ENCODE measurements at places on chromosomes 5 and 9. TPM values are rescaled to one million over a fixed set of nuclear protein-coding genes. Genes with fewer than 3 reads are reported as not detected.

The NUTM2F gene
- polyA plus RNA-seq, result not detected

- DNase-seq, result no peak
Observed at GRCh38 chr9:32677931-32678330, 42.5 kb upstream of the TAF1L start.

GRCh38 chr9:86642721-86643120, 288.5 kb upstream of the TUT7 start:
- DNase-seq, result no peak

The DOCK8 gene
- 12.4 TPM for polyA plus RNA-seq

The NME5 gene
- 16.8 TPM for polyA plus RNA-seq

DNA sequence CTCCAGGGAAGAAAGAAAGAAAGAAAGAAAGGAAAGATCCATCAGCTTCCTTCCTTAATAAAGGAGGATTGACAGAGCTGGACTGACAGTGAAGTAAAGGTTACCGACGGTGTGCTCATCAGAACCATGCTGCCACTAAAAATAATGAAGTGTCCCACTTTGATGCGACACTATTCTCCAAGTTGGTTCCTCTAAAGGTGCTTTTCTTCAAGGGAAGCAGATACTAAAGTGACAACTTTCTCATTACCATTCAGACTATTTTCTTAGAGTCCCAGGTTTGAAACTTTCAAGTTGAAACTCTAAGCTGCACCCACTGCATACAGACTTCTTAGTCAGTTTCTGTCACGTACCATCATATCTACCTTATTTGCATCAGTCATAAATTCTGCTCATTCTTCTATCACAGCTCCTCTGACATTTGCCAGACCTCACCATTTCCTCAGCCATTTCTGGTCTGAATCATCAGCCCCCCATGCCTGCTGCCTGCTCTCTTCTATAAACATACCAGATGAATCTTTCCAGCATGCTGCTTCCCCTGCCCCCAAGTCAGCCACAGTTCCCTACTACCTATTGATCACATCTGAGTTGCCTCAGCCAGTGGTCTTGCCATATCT, 177.6 kb downstream of the DEPDC1B start:
- no peak for DNase-seq

DNA sequence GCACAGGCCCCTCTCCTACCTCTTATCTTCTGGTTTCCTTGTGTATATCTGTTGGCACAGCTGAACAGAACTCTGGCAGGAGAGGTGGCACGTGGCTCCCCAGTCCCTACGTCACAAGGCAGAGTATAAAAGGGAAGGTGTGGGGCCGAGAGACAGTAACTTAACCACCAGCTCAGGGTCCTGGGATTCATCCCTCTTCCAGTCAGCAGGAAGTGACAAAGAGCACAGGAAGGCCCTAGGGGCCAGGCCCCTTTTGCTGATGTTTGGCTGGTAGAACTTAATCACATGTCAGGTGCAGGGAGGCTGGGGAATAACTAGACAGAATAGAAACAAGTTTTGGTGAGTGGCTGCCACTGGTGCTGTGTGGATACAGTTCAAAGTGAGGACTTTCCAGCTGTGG, 4.5 kb upstream of the ICE1 start:
- DNase-seq, result no peak

The SQSTM1 gene
- 121 TPM for polyA plus RNA-seq

The PHF24 gene
- 0.13 TPM for polyA plus RNA-seq

DNA sequence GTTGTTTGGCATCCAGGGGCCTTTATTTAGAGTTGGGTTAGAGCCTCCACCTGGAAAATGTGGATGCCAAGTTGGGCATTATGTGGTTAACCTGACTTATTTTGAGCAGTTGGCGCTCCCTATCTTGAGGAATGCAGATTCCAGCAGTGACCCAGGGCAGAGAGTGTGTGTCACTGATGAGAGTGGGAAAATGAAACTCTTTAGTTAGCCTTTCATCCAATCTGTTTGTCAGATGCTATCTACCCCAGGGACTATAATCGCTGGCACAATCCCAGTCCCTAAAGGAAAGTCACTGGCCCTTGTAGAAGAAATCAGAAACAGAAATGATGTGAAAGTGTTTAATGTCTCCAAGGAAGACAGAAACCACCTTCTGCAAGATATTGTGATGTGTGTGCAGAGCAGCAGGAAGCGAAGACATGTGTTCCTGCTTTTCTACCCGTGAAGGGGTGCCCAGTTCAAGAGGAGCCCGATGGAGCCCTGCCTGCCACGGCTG, 10.2 kb upstream of the STING1 start:
- no peak for DNase-seq

GRCh38 chr5:135589152-135589551, 10.4 kb upstream of the CXCL14 start:
- no peak for DNase-seq

DNA sequence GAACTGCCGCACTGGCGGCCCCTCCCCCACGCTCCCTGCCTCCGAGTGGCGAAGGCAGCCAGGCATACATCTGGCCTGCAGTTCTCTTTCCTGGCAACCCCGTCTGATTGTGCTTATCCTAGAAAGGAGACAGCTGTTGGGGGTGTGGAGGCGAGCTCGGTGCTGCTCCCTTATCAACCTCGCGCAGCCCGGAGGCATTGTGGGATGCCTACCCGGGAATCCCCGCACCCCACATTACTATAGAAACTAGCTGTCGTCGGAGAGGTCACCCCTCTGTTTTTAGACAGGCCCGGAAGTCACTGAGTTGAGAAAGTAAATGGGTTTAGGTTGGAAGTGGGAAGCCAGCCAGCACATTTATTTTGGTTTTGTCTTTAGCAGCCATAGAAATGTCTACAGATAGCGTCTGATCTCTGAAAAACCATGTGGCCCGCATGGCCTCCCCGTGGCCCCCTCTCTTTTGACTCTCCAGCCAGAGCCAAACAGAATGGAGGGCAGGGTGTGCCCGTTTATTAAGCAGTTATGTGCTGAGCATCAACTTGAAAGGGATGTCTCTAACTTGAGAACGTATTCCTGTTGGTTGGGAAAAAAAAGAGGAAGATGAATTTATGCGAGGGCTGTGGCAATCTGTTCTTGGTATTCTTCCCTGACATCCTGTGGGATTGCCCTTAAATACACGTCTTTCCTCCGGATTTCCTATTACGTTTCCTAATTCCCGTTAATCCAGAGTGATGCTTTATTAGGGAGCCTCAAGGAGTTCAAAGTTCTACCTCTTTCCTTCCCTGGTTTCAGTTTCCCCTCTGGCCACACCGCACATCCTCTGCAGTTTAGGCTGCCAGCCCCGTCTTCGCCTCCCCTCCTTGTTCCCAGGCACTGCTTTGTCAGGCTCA, 3.9 kb downstream of the STC2 start:
- DNase-seq, result peak; percentile 69

GRCh38 chr5:141434006-141434405, 3.7 kb downstream of the PCDHGA12 start:
- no peak for DNase-seq

The HBEGF gene
- 7.5 TPM for polyA plus RNA-seq

DNA sequence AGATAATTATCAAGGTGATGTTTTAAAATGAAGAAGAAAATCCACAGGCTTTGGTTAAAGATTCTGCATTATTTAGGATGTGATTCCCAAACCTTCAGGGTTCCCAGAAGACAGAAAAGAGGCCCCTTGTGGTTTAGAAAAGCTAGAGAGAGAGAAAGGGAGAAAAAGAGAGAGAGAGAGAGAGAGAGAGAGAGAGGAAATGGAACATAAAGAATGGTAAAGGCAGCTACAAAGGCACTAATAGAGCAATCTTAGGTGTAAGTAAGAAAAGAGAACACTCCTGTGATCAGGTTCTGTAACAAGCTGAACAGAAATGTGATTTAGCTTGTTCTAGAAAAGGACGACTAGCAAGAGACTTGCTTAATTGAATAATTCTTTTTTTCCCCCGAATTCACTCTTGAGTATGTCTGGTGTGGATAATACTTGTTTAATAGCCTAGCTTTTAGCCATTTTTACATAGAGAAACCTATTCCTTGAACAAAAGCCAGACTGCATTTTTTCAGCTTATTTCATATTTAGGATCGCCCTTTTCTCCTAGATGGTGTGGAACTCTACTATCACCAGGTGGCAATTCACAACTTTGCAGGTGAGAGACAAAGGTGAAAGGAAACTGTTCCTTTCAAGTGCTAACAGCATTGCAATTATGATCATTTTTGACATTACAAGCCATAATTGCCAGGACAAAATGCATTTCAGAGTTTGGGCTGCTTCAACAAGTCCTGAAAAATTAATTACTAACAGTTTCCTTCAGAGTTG, 57.6 kb upstream of the SH3GL2 start:
- DNase-seq, result no peak

DNA sequence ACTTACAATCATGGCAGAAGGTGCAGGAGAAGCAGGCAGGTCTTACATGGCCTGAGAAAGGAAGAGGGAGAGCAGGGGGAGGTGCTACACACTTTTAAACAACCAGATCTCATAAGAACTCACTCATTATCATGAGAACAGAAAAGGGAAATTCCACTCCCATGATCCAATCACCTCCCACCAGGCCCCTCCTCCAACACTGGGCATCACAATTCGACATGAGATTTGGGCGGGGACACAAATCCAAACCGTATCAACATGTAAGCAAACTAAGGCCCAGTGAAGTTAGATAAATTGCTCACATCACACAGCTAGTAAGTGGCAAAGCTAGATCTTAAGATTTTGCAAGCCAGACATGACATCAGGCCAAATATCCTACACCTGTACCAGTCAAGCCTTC, 48.3 kb upstream of the RIC1 start:
- DNase-seq, result no peak

The STPG3 gene
- 2.8 TPM for polyA plus RNA-seq

GRCh38 chr9:21728781-21729180, 73.7 kb upstream of the MTAP start:
- DNase-seq, result no peak

The NIPAL4 gene
- 0.67 TPM for polyA plus RNA-seq

DNA sequence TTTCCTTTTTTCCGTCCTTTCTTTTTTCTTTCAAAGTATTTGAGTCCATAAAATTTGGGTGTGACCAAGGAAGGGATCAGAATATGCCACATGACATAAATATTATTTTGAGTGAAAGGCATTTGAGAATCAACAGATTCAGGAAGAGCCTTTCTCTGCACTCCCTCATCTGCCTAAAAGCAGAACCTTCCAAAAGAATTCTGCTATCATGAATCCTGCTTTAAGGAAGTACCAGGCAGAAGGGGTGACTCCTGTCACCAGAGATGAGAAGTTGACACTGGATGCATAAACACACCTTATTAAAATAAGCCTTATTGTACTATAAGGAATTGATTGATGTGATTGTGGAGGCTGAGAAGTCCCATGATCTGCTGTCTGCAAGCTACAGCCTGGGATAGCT, 196.7 kb downstream of the SREK1 start:
- DNase-seq, result no peak

DNA sequence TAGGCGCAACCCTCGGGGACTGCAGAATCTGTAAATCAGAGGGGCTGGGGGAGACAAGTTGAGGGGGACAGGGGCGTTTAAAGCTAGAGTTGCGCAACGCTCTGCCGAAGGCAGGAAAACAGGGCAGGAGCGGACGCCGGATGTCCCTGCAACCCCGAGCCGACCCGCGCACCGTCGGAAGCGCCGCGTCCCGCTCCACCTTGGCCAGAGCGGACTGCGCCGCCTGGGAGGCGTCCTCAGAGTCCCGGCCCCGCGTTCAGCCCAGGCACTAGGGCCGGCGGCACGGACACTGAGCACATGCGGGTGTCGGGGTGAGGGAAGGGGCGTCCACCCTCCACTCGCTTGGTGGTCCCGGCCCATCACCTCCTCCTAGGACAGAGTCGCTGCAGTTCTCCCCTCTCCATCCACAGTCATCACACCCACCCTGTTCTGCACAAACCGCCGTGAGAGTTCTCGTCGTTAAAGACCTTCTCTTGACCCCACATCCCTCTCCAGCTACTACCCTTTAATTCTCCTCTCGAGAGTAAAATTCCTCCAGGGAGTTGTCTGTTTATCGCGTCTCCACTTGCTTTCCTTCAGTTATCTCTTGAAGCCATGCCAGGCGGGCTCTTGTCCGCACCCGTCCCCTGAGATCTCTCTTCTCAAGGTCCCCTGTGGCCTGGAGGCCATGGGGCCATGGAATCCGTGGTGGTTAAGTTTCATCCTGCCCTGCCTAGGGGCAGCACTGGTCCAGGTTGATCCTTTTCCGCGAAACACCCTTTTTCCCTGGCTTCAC, 796 bp upstream of the PDLIM7 start:
- DNase-seq, result peak; percentile 33

- DNase-seq, result no peak
Observed at GRCh38 chr5:82570-82969, 9.4 kb upstream of the PLEKHG4B start.

DNA sequence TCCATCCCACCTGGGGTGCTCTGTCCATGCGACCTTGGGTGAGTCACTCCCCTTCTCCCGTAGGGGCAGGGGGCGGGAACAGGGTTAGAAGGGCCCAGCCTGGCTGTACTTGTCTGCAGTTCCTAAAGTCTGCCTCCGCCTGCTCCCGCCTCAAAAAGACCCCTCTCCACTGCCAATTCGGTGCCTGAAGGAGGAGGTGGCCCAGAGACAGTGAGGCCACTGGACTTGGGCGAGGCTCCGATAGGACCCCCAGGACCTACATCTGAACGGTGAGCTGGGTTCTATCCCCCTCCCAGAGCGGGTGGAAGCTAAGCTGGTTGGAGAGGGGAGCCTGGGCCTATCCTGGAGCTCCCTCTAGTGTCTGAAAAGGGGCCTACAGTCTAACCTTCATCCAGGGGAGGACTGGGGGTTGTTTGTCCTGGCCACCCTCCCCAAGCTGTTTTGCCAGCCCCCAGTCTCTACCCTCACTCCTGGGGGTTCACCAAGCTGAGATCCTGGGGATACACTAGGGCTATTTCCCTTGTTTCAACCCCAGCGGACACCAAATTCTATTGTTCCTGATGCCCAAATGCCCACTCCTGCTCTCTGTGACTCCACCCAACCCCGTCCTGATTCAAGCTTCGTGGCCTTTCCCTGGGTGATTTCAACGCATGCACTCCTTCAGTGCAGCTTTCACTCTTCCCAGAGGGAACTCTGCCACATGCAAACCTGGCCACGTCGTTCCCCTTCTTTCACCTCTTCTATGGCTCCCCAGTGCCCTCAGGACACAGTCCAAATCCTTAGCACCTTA, 6.1 kb upstream of the CRB2 start:
- DNase-seq, result no peak

The CFAP90 gene
- 7.1 TPM for polyA plus RNA-seq

The ADAMTSL2 gene
- 1.5 TPM for polyA plus RNA-seq

DNA sequence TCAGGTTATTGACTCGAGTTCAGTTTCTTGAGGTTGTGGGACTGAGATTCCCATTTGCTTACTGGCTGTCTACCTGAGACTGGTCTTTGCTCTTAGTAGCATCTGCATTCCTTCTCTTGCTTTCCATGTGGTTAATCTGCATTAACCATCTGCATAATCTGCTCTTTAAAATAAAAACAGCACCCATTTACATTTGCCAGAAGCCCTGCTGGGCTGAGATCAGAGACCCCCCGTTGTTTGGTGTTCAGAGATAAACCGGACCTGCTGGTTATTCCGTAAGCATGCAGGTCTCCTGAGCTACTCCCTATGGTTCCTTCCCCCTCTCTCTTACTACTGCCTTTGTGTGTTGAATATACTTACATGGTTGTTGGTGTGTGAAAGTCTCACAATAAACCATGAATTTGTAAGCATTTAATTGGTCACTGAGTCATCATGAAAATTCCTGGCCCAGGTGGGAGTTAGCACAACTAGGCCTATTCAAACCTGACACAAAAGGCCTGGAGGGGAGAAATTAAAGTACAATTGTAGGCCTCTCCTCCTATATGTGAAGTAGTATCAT, 396.7 kb downstream of the MRPS30 start:
- no peak for DNase-seq
